ENCODE measurements at places on chromosomes 16 and 17.

DNA sequence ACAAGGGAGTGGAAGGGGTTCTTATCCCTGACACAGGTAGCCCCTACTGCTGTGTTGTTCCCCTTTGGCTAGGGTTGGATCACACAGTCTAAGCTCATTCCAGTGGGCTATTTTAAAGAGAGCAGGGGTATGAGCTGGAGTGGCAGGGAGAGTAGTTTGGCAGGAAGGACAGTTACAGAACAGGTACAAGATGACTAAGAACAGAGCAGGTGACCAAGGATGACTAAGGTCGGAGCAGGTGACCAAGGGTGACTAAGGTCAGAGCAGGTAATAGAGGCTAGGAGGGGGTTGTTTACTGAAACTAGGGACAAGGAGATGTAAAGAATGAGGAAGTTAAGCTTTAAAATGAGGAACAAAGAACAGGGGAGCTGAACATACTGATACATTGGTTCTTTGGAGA lies 58.8 kb downstream of the UTP18 start:
- no peak for DNase-seq

DNA sequence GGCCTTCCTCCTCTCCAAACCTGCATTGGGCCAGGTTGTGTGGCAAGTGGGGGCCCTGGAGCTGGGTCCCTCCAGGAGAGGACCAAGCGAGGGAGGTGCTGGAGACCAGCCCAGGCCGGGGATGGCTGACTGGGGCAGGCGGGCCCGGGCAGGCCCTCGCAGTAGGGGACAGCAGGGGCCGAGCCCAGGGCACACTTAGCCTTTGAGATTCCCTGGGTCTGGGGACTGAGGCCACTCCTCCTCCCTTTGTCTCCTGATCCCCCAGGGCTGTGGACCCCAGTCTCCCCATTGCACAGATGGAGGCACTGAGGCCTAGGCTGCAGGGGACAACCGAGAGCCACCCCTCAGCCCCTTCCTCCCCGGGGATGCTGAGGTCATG lies 5.2 kb downstream of the FOXJ1 start:
- no peak for DNase-seq

GRCh38 chr17:50420419-50421112 lies 5.5 kb upstream of the ACSF2 start:
- no peak for DNase-seq

DNA sequence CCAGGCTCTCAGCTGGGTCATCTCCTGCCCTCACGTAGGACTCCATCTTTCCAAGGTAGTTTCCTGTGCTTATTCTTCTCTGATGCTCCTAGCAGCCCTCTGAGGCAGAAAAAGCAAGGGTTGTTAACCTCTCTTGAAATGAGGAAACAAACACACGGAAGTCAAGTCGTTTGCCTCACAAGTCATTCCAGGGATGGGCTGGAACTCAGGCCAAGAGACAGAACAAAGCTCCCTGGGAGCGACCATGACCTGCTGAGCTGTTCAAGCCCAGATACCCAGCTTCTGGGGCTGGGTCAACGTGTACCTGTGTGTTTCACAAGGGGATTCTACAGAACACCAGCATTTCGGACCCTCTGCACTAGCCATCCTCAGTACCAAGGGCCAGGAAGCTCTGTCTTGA lies 28.1 kb downstream of the SRL start:
- no peak for DNase-seq

GRCh38 chr17:3683054-3683511 lies 12.9 kb downstream of the P2RX5 start:
- DNase-seq, result peak; percentile 55

- DNase-seq, result no peak
These were observed 6.8 kb downstream of the HSBP1 start for GRCh38 chr16:83814659-83814985.

Data from activated naive CD4-positive, alpha-beta T cell treated with anti-CD3 and anti-CD28 coated beads, Interleukin-2, amount 50 U/mL, for 16 hours (primary cell).